ENCODE measurements at places on chromosomes 2 and 18.

DNA sequence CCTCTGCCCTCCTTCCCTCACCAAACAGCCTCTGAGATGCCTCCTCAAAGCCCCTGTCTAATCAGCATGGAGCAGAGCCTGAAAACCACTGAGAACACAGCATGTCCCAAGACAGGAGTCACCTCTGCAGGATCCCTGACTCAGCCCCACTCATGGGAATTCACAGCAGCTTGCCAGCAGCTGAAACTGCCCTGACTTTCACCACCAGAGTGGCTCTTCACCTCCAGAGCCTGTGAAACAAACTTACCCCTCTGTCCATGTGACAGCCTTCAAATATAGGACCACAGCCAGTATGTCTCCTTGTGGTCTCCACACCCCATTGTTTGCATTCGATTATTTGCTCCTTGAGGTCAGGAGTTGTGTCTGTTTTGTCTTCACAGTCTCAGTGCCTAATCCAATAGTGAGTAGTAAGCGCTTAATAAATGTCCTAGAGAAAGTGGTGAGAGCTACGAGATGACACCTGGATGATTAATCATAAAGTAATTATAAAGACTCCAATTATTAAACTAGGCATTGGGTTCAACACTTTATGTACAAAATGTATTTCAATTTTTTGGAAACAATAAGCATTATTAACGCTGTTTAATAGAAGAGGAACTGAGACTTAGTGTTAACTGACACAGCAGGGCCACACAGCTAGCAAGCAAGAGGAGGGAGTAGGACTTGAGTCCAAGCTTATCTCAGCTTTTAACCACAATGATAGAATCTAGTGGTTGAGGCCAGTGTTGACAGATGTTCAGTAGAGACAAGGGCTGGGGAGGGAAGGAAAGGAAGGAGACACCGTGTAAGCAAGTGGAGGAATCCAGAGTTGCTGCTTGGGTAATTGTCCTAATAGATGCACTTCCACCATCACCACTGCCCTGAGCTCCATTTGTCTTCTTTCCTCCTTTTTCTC, 358.7 kb upstream of the TNP1 start:
- DNase-seq, result peak; percentile 72

DNA sequence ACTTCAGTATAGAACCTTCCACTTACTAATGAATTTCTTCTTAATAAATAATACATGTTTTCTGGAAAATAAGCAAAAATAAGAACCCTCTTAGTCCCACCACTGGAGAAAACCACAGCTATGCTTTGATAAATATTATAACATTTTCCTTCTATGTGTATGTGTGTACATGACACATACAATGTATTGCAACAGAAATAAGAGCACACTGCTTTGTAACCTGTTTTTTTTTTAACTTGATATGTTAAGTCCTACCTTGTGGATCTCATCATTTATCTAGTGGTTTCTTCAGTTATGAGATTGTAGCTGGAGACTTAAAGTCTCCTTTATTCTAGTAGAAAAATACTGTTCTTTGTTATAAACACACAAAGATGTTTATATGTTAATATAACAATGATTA, 17.2 kb downstream of the INPP1 start:
- DNase-seq, result no peak

DNA sequence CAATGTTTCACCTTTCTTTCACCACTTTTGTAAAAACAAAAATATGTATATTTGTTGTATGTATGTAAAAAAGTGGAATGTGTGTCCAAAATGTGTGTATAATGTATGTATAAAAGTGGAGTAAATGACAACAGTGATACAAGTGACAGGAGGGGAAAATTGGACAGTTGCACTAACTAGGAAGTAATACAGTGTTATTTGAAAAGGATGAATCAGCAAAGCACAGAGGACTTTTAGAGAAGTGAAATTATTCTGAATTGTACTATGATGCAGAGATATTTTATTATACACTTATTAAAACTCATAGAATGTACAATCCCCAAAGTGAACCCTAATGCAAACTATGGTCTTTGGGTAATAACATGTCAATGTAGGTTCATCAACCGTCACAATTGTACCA, 331.3 kb upstream of the CNTNAP5 start:
- no peak for DNase-seq

DNA sequence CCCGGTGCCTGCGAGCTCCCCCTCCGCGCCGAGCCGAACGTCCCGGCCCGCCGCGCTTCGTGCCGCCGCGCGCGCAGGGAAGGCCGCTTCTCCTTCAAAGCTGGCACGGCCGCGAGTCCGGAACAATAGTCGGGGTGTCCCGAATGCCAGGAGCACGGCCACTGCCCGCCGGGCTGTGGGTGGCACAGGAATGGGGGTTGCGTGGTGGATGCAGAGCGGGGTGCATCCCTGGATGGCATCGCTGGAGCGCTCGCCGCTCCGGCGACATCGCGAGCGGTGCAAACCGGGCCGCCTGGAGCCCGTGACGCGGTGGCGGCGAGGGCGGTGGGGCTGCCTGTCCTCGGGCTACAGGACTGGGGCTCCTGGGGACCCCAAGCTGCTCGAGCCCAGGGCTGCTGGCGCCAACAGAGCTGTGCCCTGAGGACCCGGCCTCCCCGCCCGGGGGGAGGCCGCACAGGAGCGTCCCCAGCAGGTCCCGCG, 1.1 kb upstream of the SATB2 start:
- DNase-seq, result no peak

DNA sequence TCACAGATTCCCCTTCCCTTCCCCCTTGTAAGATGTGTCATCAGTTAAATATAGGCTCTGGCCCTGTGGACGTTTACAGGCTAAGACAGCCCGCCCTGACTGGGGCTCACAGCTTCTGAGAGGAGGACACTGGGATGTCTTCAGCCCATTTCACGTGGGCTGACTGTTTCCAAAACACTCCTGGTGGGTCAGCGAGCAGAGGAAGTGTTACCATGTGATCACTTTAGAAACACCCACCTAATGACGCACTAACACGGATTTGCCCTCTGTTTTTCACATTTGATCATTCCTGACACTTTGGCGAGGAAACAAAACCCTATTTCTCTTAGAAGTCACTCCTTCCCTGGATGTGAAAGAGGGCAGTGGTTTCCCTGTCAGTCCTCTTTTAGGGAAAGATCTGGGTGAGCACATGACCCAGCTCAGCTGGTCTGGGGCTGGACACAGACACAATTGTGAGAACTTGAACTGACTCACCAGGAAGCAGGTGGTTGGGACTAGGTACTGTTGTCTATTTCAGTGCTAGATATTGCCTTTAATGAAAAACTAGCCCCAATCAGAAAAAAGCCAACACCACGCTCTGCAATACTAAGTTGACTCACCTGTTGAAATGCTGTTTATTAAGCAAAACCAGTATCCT, 38.8 kb downstream of the BMP10 start:
- peak; percentile 32 for DNase-seq

DNA sequence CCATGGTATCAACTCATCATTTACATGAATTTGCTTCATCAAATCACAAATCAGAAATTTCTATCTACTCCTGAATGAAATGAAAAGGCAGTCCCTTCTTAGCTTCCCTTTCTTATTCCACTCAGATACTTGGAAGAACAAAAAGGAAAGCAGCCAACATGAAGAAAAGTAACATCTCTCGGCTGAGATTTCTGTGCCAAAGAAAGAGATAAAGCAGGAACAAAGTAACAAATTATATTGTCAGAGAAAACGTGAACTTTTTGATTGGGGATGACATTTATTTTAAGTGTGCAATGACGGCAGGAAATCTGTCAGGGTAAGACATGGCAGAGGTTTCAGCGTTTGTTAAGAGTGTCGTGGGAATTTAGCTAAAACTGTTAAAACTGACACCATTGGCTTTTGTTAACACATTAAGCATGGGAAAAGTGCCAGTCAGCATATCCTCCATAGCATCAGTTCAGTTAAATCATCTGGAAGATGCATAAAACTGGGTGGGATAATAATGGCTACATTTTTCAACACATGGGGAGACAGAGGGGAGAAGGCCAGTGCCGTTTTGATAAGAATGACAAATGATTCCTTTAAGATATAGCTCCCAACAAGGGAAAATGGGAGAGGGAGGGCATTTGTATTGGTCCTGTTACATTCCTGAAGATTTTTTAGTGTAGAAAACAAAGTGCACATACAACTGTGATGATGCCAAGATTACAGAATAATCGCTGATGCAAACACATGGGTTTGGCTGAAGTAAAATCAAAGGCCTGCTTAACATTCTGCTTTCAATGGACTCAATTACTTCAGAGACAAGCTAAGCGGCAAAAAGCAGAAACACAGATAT, 211.6 kb downstream of the ZNF521 start:
- no peak for DNase-seq

DNA sequence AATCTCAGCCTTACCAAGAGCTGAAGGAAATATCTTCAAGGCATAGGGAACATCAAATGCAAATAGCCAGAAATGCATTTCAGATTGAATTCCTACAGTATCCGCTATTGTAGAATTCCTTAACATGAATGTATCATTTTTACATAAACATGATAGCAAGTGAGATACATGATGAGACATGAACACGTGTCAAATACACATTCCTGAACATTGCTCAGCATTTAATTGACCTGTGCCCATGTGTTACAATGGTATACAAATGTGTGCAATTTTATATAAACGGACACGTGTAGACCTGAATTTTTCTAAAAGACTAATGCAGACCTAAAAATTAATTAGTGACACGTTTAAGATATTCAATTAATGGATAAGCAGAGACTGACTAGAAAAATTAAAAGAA, 133.0 kb upstream of the TLK1 start:
- DNase-seq, result no peak

DNA sequence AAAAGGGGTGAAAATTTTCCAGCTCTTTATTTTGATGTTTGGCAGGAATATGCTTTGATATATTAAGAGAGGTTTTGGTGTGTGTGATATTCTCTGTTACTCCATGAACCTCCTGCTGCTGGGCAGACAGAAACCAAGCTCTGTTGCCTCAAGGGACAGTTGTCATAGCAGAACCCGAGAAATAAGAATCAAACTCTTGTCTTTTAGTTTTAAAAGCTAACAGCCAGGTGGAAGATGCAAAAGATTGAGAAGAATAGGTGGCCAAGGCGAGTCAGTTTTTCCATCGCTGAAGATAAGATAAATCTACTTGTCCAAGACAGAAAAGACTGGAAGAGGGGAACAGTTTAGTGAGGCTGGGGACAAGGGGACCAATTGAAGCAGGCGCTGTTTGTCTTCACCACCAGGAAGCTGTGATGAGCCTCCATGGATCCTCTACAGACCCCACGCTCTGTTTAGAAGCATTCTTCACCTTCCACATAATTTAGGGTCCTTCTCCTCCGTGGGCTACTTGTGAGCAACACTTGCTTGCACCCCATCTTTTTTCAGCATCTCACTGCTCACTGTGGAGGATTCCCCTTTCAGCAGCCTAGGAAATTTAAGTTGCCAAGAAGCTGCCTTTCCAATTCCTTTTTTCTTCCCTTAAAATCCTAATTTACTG, 23.9 kb downstream of the PMAIP1 start:
- no peak for DNase-seq

GRCh38 chr2:19723021-19723420, 178.8 kb downstream of the TTC32 start:
- no peak for DNase-seq

GRCh38 chr2:223647258-223647952, 45.2 kb upstream of the SCG2 start:
- no peak for DNase-seq

DNA sequence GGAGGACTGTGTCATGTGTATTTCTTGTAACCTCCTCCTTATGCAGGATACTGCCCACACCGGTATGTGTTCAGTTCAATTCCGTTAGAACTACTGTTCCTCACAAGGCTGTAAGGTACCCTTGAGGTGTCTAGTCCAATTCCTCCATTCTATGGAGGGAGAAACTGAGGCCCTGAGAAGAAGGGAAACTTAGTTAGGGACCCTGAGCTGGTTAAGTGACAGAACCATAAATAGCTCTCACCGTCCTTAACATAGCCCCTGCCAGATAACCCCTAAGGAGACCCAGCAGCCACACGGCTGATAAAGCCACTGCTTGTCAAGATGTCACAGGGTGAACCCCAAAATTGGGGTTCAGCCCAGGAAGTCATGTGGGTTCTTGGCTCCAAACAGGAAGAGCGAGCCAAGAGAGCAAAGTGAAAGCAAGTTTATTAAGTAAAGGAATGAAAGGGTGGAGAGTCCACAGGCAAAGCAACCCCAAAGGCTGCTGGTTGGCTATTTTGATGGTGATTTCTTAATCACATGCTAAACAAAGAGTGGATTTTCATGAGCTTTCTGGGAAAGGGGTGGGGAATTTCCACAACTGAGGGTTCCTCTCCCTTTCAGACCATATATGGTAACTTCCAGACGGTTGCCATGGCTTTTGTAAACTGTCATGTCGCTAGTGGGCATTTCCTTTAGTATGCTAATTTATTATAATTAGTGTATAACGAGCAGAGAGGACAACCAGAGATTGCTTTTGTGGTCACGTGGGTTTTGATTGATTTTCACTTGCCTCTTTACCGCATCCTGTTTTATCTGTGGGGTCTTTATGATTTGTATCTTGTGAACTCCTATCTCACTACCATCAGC, 83.4 kb upstream of the RTN4 start:
- peak; percentile 79 for DNase-seq

DNA sequence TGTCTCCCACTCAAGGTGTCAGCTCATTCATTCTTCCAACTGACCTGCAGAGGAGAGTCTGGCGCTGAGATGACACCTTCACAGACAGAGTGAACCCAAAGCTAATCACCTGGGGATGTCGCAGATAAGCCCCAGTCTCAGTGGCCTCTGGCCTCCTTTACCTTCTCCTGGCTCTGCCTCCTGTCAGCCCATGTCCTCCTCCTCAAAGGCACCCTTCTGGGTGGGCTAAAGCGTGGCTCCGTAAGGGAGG, 194.1 kb downstream of the MIB1 start:
- no peak for DNase-seq

- no peak for DNase-seq
Observed at GRCh38 chr2:47073641-47074040, 81.5 kb downstream of the STPG4 start.

DNA sequence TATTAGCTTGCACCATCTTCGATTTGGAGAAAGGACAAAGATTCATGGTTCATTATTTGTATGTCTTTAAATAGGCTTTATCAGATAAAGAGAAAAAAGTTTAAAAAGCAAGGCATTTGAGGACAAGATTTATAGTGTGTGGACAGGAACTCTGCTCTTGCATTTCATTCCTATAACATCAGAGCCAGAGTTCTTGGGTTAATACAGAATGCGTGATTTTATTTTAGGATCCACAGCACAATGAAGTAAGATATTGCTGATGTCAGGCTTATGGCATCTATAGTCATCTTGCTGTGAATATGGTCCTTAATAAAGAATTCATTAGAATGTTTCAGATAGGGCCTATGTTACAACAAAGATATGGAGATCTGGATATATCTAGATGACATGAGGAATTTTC, 19.7 kb downstream of the RASGRP3 start:
- peak; percentile 86 for DNase-seq

DNA sequence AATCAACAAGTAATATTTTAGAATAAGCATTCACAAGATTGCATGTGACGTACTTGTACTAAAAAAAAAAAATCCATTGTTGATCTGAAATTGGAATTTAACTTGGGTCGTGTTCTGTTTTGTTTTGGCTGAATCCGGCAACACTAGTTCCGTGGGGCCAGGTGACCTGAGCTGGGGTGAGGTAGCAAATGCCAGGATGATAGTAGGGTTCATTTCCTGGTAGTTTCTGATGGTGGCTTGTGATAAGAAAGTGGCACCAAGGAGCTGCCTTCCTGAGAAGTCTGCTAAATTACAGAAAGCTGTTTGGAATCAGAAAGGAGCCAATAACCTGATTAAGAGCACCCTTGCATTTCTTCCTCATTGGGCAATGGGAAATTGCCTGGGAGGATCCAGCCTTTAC, 126.4 kb upstream of the DLX2 start:
- DNase-seq, result no peak

Data from fibroblast of skin of scalp (primary cell).